Activated T-cell treated with anti-CD3 and anti-CD28 coated beads, Interleukin-2, amount 50 U/mL, for 1 hour (primary cell): ENCODE measurements at places on chromosomes 4 and X.

DNA sequence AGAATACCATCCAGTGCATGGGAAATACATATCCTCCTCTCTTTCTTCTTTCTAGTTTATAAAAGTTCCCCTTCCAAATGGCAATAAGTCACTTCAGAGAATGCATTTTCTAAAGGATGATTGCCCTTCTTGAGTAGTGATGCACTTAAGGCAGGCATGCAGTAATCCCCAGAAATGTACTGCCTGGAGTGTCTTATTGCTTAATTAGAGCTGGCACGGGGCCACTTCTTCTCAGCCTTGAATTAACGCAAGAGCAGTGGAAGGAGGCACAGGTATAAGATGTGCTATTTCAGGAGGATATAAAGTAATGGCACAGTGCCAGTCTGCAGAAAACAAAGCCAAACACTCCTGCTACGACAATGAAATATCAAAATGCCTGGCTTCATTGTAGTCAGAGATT, 371.4 kb upstream of the FAM241A start:
- no peak for DNase-seq

DNA sequence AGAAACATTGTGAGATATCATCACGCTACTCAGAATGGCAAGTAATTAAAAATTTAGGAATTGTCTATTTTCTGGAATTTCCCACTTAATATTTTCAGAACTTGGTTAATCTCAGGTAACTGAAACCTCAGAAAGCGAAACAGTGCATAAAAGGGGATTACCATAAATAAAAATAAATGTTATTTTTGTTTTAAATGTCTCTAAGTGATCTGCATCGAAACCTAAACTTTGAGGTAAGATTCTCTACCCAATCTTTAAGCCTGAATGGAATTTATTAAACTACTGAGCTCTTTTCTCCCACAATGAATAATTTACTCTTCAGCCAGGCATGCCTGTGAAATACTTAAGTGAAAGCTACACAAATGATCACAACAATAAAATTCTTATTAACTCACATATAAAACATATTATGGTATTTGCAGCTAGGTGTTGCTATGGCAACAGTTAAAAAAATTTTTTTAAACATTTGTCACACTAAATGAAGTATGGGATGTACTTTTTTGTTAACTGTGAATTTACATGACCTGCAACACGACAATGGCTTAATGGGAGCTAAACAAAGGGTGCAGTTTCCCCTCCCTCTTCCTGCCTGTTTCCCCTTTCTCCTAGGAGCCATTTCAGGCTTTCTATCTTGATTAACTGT, 220.2 kb upstream of the PRPS2 start:
- DNase-seq: no peak

DNA sequence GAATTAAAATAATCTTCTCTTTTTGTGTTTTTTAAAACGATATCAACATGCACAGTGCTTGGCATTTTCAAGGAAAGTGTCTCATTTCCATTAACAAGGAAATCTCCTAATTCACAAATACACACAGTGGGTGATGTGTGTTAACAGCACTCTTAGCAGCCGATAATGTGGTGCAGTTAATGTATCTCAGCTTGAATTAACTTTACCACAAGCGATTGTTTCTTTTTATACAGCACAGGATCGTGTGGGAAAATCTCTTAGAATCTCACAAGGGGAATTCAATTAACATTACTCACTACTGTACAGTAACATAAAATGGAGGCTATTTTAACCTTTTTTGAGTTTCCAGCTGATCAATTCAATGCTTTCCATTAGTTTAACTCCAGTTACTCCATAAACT, 1841.9 kb downstream of the STIM2 start:
- no peak for DNase-seq

DNA sequence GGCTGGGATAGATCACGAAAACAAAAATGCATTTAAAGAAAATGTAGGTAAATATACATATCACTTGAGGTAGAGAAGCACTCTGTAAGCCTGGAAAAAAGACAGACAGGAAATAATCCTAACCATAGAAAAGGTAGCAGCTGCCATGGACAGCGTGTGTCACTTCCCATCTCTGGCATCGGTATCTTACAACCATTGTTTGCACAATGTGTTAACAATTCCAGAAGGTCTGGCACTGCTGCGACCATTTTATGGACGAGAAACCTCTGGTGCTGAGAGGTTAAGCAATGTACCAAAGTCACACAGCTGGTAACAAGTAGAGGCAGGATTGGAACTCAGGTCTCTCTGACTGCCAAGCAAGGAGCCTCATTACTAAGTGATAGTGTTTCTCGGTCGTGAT, 1.7 kb upstream of the MTNR1A start:
- no peak for DNase-seq

GRCh38 chrX:13786048-13786447, 30.8 kb downstream of the GPM6B start:
- no peak for DNase-seq

- DNase-seq: no peak
Observed at GRCh38 chr4:118139241-118139640, 105.0 kb downstream of the NDST3 start.

- DNase-seq: no peak
Observed at GRCh38 chr4:119666653-119667091, 38.1 kb upstream of the PDE5A start.

DNA sequence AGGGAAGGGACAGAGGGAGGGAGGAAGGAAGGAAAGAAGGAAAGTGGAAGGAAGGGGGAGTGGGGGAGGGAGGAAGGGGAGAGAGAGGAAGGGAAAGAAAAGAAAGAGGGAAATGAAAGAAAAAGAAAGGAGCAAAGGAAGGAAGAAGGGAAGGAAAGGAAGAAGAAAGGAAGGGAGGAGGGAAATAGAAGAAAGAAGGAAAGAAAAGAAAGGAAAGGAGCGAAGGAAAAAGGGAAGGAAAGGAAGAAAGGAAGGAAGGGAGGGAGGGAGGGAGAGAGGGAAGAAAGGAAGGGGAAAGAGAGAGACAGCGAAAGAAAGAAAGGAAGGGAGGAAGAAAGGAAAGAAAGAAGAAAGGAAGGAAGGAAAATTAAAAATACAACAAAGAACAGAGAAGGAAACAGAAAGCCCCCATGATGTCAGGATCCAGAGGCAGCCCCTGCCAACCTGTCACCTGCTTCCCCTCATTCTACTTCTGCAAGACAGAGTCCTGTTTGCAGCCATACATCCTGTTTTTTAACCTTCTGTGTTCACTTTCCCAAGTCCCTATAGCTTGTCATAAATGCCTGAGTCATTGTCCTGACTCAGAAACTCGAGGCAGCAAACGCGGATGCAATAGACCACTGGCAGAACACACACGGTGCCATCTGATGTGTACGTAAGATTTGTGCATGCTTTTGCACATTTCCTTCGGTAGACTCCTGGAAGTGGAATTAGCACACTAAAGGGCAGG, 77.0 kb upstream of the C4orf50 start:
- no peak for DNase-seq

- DNase-seq: no peak
Observed at GRCh38 chr4:11914406-11914805, 485.7 kb upstream of the HS3ST1 start.

DNA sequence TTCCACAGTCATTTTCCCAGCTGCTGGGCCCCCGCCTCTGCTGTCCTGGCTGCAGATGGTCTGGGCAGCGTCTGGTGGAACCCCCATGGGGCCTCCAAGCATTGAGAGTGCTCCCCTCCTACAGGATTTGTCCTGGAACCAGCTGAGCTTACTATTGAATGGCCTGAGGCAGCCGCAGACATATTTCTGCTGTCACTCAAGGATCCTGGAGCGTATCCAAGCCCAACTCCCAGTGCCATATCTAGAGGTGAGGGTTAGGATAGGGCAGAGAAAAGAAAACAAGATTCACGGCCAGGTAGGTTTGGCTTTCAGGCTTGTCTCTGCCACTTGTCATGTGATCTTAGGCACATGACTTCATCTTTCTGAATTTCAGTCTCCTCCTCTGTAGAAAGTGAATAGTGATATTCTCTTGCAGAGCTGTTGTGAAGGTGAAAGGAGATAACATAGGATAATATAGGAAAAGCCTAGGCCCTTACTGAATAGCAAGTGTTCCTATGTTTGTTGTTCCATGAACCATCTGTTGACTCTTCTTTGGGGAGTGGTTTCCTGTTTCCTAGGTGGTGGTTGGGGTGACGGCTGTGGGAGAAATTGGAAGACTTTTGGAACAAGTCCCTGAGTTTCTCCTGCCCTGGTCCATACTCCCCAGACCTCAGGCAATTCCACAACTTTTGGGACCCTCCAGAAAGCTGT, 52.3 kb downstream of the SEPSECS start:
- DNase-seq: no peak
